Aorta (tissue), 5 donors: ENCODE measurements at places on chromosomes 5 and 9. TPM values are rescaled to one million over a fixed set of nuclear protein-coding genes. Genes with fewer than 3 reads are reported as not detected.
A peak's percentile ranks its signal among the peaks of the same experiment; 100 is the strongest.

- no peaks in the 10 kb centered on the region for H3K36me3 ChIP-seq
- no peaks in the 10 kb centered on the region for H3K27me3 ChIP-seq
- DNase-seq = no peak
These were observed 139.5 kb downstream of the NIPBL start for GRCh38 chr5:37015795-37016666.

DNA sequence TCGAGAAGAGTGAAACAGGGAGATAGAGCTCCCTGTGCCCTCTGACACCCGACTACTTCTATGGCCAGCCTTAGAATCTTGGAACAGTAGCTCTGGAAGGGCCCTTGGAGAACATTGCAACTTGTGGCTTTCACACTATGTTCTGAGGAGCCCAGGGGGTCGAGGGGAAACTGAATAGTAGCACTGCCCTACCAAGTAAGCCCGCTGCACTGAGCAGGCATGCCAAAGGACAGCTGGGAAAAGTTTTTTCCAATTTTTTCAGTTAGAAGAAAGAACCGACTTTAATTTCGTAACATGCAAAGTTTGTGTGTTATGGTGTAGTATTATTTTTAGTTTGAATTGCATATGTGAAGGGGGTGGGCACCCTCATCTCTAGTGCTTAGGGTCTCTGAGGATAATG is 10.9 kb downstream of the SMIM3 start:
- no peak for DNase-seq
- H3K36me3 ChIP-seq = no peaks in the 10 kb centered on the region
- H3K27ac ChIP-seq = no peak overlapping the region

DNA sequence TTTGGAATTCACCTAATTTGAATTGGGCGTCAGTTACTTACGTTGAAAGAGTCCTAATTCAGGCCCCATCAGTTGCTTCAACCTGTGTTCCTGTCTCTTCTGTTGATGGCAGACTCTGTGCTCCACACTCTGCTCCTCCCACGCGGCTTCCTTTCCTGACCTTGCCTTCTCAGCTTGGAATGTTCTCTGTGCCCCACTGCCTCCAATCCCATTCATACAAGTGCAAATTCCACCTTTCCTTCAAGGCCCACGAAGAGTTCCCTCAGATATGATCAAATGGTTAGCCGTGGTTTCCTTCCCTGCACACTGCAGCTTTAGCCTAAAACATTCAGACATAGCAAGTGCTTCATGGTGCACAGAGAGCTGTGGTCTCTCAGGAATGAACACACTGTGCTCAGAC is 65.7 kb downstream of the SREK1 start:
- no peak overlapping the region for H3K27ac ChIP-seq
- no peaks in the 10 kb centered on the region for H3K27me3 ChIP-seq
- no peak for DNase-seq
- no peak overlapping the region for H3K4me3 ChIP-seq
- H3K36me3 ChIP-seq = no peaks in the 10 kb centered on the region

Gene PAPPA
- 1.3 TPM for polyA plus RNA-seq

Gene SUSD1
- polyA plus RNA-seq = 4.1 TPM

Gene SPATA31D3
- polyA plus RNA-seq = not detected

DNA sequence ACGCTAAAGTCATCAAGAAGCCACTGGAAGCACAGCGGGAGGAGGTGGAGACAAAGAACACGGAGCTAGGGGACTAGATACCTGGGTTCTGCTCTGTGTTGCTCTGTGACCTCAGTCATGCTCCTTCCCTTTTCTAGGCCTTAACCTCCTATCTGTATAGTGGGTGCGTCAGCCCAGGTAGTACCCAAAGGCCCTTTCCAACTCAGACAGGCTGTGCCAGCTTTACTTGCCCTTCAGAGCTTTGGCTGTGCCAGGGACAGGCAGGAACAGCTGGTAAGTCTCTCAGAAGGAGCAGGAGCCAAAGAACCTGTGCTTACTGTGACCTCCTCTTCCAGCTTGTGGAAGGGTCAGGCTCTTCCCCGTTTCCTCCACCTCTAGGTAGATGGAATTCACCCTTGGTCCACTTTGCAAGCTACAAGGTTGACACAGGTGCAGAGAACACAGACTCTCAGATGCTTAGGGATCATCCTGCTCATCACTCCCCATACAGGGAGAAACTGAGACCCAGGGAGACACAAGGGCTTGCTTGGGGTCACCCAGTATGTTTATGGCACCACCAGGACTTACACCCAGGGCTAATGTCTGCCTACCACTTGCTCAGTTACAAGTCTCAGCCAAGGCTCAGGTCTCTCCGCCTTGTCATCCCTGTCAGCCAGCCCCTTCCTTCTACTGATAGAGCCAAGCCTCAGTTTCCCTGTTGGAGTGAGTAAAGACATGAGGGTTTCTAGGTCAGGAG is 1.7 kb downstream of the CCDC69 start:
- H3K4me1 ChIP-seq = no peaks in the 10 kb centered on the region
- no peak for DNase-seq
- H3K27ac ChIP-seq = no peak overlapping the region

GRCh38 chr9:12819436-12820185 is 44.8 kb downstream of the LURAP1L start:
- no peaks in the 10 kb centered on the region for H3K27me3 ChIP-seq
- no peak overlapping the region for H3K4me3 ChIP-seq
- H3K4me1 ChIP-seq = peaks cover 5% of the 10 kb centered on the region
- no peak for DNase-seq
- no peaks in the 10 kb centered on the region for H3K36me3 ChIP-seq
- peak overlapping the region; percentile 36 for H3K27ac ChIP-seq

DNA sequence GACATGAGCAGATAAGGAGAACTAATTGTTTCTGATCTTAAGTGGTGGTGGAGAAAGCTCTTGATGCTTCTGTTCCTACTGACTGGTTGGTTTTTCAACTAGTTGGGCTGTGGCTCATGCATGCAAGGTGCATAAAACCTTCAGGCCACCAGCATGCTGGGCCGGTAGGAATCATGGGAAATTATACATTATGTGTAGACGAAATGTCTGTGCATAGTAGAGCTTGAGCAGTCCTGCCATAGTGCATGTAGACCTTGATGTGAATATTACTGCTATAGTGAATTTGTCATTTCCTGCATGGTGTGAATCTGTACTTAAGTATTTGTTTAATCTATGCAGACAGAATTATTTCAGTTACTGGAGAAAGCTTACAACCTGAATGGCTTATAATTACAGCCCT is 433.6 kb upstream of the ADAMTSL1 start:
- no peak overlapping the region for H3K4me3 ChIP-seq
- DNase-seq = no peak
- no peaks in the 10 kb centered on the region for H3K27me3 ChIP-seq
- peaks cover 8% of the 10 kb centered on the region for H3K4me1 ChIP-seq
- H3K27ac ChIP-seq = no peak overlapping the region
- no peaks in the 10 kb centered on the region for H3K36me3 ChIP-seq

Gene QRFP
- not detected for polyA plus RNA-seq

Gene SH3RF2
- polyA plus RNA-seq = 3.6 TPM
